HepG2 (cell line): ENCODE measurements at places on chromosomes 4 and X. TPM values are rescaled to one million over a fixed set of nuclear protein-coding genes. Genes with fewer than 3 reads are reported as not detected.

DNA sequence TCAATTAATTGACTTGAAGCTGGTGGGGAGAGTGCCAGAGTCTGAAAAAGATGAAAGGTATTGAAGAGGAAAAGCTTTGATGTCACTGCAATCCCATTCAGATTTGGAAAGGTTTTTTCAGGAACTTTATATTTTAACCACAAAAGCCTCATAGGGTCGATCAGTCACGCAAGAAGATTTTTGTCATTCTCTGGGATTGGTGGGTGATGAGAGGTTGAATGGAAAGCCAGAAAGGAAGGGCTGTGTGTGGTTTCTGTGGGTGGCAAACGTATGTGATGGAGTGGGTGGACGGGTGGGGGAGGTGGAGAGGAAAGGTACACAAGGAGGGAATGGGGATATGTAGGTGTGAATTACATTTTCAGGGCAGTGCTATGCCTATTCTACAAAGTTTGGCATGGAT, 173.8 kb upstream of the SCML1 start:
- DNase-seq: no peak

The CFP gene
- not detected in 2 replicates for total RNA-seq

DNA sequence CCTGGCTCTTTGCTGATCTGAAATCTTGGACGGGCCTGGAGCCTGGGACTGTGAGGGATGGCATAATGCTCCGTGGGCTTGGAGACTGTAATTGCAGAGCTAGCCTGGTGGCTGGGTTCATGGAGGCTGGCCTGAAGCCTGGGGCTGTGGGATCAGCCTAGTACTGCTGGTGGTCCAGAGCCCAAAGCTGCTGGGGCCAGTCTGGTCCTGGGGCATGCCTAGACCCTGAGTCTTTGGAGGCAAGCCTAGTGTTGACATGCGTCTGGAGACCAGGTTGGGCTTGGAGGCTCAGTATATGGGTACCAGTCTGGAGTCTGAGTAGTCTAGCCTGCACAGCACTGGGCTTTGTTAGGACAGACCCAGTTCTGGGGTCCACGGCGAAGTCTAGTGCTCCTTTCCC, 172.0 kb upstream of the ZC4H2 start:
- no peak for DNase-seq

- no peak for DNase-seq
These were observed 8.0 kb downstream of the ZNF827 start for GRCh38 chr4:145930592-145930991.

The STOX2 gene
- total RNA-seq: 0.04 and 0.15 TPM in 2 replicates

DNA sequence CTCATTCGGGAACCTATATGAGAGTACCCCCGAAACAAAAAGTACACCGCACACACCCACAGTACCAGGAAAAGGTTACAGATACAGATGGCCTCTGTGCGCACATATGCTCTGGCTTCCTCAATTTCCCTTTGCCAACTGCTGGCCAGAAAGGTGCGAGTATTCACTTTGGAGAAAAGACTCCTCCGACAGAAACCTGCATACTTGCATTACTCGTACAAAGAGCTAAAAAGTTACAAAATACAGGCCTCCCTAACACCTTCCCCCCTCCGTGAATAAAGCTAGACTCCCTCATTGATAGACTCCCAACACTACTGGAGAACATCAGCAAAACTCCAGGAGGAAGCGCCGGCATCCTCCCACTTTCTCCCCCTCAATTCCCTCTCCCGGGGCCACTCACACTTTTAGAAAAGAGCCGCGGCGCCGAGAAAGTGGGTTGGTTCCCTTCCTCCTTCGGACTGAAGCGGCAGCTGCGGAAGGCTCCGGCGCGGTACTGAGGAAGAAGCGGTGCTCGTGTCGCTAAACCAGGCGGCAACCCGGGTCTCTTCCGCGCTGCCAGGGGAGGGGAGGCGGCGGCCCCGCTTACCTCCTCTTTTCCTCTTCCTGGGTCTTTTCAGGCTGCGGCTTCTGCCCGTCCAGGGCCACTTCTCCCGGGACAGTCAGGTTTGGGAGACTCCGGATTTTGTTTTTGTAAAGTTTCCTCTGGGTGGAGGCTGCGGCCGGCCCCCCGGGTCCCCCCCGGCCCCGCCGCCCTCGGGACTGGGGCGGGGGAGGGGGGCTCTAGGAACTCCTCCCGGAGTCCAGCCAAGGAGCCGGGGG, 1.1 kb downstream of the FBXW7 start:
- DNase-seq: no peak

The HS6ST2 gene
- total RNA-seq: not detected in 2 replicates

GRCh38 chrX:71659342-71659741, 8.0 kb upstream of the LOC101059915 start:
- no peak for DNase-seq

The ART3 gene
- not detected in 2 replicates for total RNA-seq

GRCh38 chr4:10737337-10737736, 52.8 kb upstream of the CLNK start:
- no peak for DNase-seq
